ENCODE measurements at places on chromosomes 2 and 18.
A peak's percentile ranks its signal among the peaks of the same experiment; 100 is the strongest.

- peak; percentile 12 for DNase-seq
Observed at GRCh38 chr18:48161191-48161910, 230.9 kb upstream of the SMAD2 start.

DNA sequence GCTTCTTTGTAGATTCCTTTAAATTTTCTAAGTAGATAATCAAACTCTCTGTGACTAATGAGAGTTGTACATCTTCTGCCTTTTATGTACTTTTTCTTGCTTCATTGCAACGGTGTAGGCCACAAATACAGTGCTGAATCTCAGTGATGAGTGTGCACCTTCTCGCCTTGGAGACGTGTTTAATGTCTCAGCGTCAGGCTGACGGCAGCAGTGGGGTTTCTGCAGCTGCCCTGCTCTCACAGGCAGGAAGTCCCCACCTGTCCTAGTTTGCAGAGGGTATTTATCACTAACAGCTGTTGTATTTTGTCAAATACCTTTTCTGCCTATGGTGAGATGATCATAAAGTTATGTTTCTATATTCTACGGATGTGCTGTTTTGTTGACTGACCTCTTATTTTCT is 13.3 kb downstream of the AGXT start:
- DNase-seq = peak; percentile 71

DNA sequence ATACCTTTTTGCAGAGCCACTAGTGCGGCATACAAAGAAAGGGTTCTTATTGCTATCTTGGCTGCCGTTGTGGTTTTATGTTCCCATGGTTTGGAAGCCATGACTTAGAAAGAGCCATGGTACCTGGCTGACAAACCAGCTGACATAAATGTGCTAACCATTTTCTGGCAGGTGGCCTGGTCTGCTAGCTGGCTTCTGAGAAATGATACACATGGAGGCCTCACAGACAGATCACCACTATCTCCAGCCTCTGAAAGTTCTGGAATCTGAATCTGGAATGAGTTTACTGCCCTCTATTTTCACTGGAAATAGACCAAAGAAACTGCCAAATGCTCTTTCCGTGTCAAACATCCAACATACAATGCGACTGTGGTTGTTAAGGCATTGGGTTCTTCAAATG is 123.7 kb downstream of the QPCT start:
- no peak for DNase-seq

GRCh38 chr18:24497031-24497754 is 36.8 kb downstream of the HRH4 start:
- no peak for DNase-seq

GRCh38 chr2:98569915-98570314 is 38.4 kb downstream of the COA5 start:
- no peak for DNase-seq

GRCh38 chr18:40624959-40625358 is 1330.1 kb upstream of the PIK3C3 start:
- no peak for DNase-seq

DNA sequence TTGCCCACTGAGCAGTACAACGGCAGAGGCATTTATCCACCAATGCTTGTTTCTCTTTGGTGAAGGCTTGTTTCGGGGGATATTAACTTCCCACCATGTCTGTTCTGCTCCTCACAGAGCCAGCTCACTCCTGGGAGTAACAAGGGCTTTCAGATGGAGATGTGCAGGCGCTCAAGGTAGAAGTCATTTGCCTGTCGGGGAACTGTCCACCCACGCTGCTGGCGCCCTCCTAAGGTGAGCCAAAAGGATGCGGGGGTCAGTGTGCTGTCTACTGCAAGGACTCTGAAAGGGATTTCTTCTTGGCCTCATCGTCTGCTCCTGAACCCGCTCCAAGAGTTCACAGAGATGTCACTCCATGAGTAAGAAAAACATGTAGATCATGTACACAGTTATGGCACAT is 57.0 kb upstream of the CYRIA start:
- no peak for DNase-seq

- DNase-seq = no peak
Observed at GRCh38 chr18:56286775-56287325, 351.5 kb downstream of the TXNL1 start.
